ENCODE measurements at places on chromosomes 12 and 14. TPM values are rescaled to one million over a fixed set of nuclear protein-coding genes. Genes with fewer than 3 reads are reported as not detected.

KRT78 gene
- not detected for total RNA-seq

GARIN6 gene
- not detected for total RNA-seq

SLCO1B1 gene
- not detected for total RNA-seq

APAF1 gene
- 30.4 TPM for total RNA-seq

GLIPR1L1 gene
- not detected for total RNA-seq

RASSF9 gene
- 7.9 TPM for total RNA-seq

DNA sequence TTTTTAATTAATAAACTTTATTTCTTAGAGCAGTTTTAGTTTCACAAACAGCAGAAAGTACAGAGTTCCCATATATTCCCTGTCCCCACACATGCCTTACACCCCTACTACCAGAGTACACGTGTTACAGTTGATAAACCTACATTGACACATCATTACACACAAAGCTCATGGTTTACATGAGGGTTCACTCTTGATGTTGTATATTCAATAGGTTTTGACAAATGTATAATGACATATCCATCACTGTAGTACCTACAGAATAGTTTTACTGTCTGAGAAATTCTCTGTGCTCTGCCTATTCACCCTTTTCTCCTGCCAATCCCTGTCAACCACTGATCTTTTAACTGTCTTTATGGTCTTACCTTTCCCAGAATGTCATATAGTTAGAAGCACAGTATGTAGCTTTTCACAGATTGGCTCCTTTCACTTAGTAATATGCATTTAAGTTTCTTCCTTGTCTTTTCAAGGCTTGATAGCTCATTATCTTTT lies 15.1 kb upstream of the CCDC91 start:
- no peak for DNase-seq

DNA sequence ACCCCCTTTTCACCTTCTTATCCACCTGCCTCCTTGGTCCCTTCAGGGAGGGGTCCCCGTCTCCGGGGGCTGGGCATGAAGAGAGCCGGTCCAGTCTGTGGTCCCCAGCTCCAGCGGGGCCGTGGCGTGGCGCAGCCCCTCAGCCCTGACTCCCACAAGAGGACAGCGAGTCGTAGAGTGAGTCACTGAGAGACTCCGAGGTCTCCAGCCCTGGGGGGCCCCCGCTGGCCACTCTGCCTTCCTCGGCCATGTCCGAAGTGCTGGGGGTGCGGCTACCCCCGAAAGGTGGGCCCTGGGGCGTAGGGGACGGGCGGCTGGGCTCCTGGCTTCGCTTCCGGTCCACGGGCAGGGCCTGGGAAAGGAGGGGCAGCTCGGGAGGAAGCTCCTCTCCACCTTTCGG lies 36.5 kb downstream of the NCKAP5L start:
- DNase-seq, result no peak

DNA sequence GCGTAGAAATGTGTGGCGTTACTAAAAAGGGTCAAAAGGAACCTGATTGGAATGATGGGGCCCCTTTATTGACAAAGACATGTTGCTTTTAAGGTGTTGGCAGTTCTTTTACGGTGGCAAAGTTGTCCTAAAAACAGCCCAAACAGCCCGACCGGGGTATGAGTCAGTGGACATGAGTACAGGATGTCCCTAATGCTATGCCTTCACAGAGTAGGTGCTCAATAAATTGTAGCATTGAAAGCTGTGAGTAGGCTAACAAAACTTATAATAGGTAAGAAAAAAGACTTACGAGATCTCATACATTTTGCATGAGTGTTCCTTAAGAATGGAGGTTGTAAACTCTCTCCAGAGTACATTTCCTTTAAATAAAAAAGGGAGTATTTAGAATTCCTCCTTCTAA lies 2.6 kb downstream of the ELK3 start:
- DNase-seq, result no peak

GRCh38 chr14:38958589-38958988 lies 144.4 kb downstream of the SEC23A start:
- DNase-seq, result no peak

DNA sequence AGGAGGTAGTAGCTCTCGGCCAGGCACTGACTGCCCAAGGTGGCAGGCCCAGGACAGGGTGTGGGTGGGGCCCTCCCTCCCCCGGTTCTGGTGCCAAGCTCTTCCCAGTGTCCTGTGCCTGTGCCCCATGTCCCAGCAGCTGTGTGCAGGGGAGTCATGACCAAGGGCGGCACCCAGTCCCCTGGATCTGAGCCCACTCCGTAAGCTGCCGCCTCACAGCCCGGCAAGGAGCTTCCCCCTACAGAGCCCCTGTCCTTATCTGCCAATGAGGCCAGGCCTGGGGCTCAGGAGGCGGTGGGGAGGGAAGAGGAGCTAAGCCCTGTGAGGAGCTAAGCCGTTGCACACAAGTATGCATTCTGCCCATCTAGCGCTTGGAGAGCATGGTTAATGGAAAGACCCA lies 5.6 kb upstream of the C14orf180 start:
- DNase-seq, result no peak

DNA sequence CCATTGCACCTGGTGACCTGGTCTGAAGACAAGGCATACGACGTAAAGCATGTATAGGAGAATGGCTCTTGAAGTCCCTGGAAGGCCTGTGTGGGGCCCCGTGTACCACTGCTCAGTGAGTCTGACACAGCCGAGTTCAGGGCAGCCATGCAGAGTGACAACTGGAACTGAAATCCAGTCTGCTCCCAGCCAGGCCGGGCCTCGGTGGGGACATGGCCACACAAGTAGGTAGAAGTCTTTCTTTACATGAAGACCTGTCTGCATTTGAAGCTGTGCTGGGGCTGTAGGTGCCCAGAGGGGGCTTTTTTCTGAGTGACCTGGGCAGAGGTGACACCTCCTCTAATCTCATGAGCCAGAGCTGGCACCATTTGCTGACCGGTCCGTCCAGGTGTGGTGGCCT lies 35.7 kb downstream of the ADGRD1 start:
- DNase-seq, result peak; percentile 68
